ENCODE measurements at places on chromosomes 11 and 22.
A peak's percentile ranks its signal among the peaks of the same experiment; 100 is the strongest.

GRCh38 chr11:94151903-94152677, 23.4 kb downstream of the PANX1 start:
- DNase-seq: no peak

DNA sequence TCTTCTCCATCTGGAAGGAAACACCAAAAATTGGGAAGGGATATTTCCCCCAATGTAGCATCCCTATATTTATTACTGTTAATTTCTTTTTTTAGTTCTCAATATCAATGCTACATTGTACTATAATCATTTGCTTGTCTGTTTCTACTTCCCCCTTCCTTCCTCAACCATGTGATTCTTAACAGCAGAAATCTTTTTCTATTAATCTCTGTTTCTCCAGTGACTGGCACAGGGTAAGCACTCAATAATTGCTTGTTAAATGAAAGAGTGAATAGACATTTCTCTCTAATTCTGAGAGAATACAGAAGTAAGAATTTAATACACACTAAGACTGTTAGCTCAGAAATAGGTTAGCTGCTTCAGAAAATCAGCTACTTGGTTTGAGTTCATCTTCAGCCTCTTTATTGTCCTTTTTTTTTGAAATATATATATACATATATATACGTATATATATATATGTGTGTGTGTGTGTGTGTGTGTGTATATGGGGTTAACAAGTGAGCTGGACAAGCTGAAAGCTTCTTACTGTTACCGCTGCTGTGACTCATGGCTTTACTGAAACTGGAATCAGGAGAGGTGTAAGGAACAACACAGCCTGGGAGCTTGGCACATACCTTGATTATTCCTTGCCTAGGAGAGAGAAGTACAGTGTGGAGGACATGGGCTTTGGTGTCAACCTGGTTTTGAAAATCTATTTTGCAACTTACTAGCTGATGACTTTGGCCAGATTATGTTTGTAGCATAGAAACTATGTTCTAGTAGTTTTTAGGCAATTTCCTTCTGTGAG, 26.2 kb upstream of the PDE3B start:
- no peak for DNase-seq

- no peak for DNase-seq
Observed at GRCh38 chr11:47348131-47348802, 4.2 kb downstream of the MYBPC3 start.

DNA sequence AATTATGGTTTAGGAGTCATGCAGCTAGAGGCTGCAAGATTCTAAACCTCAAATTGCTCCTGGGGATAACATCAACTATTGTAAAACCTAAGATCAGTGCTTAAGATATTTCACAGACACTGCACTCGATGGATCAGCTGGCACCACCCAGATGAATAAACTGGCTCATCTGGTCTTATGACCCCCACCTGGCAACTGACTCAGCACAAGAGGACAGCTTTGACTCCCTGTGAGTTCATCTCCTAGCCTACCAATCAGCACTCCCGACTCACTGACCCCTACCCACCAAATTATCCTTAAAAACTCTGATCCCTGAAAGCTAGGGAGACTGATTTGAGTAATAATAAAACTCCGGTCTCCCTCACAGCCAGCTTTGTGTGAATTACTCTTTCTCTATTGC, 782 bp upstream of the TTC12 start:
- DNase-seq: no peak

DNA sequence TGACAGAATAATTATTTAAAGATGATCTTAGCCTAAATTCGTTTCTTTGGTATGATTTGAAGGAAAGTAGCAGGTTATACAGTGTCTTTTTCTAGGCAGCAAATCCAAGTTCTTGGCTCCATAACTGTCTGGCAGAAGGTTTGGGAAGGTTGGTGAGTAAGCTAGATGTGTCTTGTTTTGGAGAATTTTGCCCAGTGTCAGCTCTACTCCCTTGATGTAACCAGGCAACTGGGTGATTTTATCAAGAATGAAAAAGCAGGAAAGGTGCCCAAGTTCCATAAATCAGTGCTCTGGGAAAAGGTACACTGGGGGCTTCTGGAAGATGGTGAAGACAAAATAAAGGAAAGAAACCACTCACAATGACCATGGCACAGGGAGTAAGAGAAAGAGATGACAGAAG, 71.5 kb upstream of the USP47 start:
- DNase-seq: no peak

DNA sequence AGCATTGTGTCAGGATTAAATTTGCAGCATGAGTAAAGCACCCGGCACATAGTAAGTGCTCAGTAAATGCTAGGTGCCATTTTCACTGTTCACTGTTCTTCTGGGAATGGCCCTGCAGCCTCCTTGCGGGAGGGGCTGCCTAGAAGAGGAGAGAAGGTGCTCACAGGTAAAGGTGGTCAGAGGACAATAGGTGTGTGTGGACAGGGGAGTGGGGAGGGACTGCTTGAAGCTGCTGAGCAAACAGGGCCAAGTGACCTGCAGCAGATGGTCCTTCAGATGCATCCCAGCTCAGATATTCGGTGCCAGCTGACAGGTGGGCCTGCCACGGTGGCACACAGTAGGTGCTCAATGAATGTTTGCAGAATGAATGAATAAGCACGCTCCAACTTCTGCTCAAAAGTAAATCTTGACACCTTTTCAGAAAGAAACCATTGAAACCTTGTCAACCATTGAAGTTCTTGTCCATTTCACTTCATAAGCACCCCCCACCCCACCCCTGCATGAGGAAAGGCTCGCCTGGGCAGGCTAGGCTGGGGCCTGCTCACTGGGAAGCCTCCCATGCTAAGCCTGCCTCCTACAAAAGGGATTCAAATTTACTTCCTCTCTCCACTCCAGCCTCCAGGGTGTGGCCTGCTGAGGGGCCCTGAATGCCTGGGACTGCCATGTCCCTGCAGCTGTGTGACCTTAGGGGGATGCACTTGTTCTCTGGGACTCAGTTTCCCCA, 1.6 kb downstream of the KIAA0930 start:
- DNase-seq: no peak

DNA sequence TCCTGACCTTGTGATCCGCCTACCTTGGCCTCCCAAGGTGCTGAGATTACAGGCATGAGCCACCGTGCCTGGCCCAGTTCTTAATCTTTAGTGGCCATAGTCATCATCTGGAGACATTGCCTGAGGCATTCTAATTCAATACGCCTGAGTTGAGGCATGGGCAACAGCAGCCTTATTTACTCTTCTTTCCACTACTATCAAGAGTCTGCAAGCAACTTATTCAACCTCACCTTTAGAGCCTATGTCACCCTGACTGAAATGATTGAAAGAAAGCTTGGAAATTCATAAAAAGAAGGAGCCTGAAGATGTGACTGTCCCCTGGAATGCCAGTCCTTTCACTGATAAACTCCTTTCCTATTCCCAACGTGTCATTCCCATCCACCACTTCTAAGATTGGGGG, 15.8 kb upstream of the PAFAH1B2 start:
- no peak for DNase-seq

GRCh38 chr22:19168088-19168890, 10.2 kb downstream of the SLC25A1 start:
- DNase-seq: no peak

DNA sequence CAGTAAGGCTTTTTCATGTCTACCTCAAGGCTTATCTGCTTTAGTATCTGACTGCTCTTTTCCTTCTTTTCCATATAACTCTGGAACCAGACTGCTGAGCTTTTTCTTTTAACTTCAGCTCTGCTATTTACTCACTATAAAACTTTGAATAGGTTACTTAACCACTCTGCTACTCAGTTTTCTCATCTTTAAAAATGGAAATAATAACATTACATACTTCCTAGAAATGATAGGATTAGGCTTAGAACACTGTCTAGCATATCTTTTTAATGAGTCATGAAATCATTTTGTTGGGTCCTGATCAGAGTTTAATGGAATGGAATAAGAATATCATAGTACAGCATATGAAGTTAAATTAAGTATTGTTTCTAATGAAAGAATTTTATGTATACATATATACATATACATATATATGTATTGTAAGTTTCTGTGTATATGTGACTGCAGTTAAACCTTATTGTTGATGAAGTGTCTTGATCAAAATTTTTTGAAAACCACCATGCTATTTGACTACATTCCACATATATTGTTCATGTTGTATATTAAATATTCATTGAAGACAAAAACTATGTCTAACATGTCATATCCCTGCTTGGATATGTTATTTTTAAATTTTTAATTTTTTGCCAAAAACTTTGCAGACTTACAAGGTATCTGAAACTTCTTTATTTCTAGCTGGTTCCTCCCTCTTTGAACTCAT, 120.2 kb downstream of the METTL15 start:
- no peak for DNase-seq

GRCh38 chr11:112128483-112129121, 35.3 kb downstream of the IL18 start:
- DNase-seq: peak; percentile 88

- DNase-seq: no peak
Observed at GRCh38 chr11:46216019-46216764, 61.3 kb upstream of the CREB3L1 start.

- no peak for DNase-seq
Observed at GRCh38 chr11:96033095-96033494, 109.2 kb upstream of the MTMR2 start.

All from posterior cingulate gyrus (tissue), 11 donors.